ENCODE measurements at places on chromosomes 11 and 22. TPM values are rescaled to one million over a fixed set of nuclear protein-coding genes. Genes with fewer than 3 reads are reported as not detected.

The HBG1 gene
- not detected for total RNA-seq

The CRYBB2 gene
- not detected for total RNA-seq

The NPTXR gene
- 16.8 TPM for total RNA-seq

The B4GAT1 gene
- total RNA-seq, result 51.3 TPM

DNA sequence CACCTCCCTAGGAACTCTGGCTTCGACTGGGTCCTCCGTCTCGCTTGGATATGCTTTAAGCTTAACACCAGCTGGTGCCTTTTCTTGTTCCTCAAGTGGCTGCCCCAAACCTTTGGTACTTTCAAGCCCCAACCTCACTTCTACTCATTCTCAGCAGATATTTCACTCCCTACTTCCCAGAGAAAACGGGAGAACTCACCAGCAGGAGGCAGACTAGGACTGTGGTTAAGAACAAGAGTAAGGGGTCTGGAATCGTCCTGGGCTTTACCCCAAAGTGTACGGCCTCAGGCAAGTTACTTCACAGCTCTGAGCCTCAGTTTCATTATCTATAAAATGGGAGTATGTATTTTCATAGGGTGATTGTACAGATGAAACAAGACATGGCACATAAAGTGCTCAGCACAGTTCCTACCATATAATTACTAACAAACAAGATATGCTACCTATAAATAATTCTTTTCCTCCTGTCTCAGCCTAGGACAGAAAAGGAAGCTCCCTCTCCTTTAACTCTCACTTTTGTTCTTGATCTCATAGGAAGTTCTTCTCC lies 37.8 kb downstream of the PAMR1 start:
- DNase-seq, result no peak

DNA sequence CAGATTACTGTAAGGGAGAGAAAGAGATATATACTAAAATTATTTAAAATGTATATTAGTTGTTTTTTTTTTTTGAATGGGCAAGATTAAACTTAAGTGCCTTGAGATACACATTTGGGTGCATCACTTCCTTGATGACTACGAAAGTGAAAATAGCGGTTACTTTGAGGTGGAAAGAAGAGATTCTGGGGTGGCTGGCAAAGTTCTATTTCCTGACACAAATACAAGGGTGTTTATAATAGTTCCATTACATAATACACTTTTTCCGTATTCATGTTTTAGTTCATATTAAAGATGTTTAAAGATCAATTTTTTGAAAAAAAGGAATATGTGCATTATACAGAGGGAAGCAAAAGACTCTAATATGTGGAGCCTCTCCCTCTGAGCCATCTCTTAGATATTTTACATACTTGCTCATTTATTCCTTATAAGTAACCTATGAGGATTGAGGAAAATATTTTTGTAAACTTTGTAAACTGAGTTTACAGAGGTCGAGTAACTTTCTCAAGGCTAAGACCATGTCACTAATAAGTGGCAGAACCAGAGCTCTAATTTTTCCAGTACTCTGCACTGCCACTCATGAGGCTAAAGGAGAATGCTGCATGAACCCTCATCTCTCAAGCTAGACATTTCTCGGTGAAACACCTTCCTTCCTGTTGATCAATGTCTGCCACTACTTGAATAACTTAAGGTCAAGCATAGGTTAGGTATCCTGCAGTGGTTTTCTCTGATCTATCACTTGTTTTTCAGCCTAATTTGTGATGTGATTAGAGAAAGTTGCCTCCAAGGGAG lies 58.6 kb downstream of the DDIAS start:
- no peak for DNase-seq

- peak; percentile 16 for DNase-seq
Measured at GRCh38 chr22:44357296-44357965, 44.7 kb upstream of the SHISAL1 start.

GRCh38 chr22:39090426-39091064 lies 6.5 kb upstream of the APOBEC3H start:
- no peak for DNase-seq

- no peak for DNase-seq
Measured at GRCh38 chr11:26037716-26038115, 294.2 kb upstream of the ANO3 start.

GRCh38 chr11:90747057-90747456 lies 524.2 kb upstream of the CHORDC1 start:
- DNase-seq, result no peak

- DNase-seq, result no peak
Measured at GRCh38 chr22:47053013-47053725, 290.7 kb downstream of the TBC1D22A start.

Data from Right ventricle myocardium superior (tissue), 1 donor.